ENCODE measurements at places on chromosomes 5 and 9.

DNA sequence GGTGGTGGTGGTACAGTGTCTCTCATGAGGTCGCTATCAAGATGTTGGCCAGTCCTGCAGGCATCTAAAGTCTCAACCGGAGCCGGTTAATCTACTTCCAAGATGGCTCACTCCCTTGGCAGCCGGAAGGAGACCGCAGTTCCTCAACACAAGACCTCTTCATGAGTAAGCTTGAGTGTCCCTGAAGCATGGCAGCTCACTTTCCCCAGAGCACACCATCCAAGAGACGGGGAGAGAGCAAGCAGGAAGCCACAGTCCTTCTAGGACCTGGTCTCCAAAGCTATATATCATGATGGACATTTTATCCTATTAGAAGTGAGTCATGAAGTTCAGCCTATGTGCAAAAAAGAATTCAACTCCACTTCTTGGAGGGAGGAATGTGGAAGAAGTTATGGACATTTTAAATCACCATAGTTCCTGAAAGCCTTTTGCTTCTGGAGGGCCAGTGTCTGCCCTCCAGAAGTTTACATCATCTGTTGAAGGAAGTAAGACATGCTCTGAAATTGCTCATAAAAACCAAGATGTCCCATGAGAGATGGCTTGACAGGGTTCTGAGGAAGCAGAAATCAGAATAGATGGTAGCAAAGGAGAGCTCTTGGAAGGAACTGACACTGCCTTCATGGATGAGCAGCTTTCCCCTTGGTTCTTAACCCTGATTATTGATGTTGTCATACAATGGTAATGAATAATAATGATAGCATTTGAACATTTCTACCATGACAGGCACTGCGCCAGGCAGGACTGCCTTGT, 21.3 kb downstream of the GALNT10 start:
- DNase-seq: no peak

DNA sequence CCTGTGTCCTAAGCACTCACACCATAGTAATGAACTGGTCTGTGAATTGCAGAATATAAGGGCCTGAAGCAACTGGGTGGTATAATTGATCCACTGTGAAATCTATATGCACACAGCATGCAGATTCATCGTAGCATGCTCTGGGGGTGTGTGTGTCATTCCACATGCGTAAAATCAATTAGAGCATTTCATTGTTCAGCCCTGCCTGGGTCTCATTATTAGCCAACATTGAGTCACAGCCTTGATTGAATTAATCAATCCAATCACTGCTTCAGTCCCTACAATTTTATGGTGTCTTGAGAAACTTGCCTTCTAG, 248.0 kb downstream of the ADAMTSL1 start:
- DNase-seq: no peak

GRCh38 chr9:134545543-134546245, 95.9 kb upstream of the COL5A1 start:
- no peak for DNase-seq

DNA sequence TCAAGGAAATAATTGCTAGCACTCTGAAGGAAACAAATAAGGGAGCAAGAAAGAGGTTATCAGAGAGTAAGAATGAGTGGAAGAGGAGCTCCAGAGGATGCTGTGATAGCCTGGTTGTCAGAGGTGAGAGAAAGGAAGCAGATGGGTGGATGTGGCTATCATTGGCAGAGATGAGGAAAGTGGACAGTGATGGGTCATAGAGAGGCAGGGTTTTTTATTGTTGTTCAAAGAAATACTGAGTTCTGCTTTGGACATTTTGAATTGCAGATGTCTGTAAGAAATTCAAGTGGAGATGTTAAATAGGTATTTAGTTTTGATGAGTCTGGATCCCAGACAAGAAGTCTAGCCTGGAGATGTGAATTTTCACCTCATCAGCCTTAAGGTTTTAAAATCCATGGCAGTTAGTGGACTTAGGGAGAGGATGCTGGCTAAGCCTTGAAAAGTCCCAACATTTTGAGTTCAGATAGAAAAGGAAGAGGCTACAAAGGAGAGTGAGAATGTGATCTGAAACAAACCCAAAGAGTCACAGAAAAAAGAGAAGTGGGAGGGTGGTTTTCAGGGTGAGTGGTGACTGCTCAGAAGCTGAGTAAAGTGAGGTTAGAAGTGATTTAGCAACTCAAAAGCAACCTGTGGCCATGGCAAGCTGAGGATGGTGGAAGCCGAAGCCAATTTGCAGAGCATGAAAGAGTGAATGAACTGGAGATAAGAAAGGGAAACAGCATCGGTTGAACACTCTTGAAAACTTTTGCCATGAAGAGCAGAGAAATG, 50.4 kb downstream of the PPIC start:
- DNase-seq: no peak

DNA sequence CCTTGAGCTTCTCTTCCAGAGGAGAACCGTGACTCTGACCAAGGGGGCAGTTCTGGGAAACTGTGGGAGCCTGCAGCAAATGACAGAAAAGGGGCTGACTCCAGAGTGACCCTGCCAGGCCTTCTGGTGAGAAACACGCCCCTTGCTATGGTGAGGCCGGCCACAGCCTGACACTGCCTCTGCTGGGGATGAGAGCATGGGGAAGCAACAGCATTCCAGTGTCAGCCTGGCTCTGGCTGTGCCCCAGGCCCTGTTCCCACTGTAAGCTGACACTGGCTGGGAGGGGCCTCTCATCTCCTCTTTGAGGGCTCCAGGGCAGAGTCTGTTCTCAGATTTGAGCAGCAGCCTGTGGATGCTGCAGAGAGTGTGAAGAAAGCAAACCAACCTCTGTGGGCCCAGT, 180.0 kb upstream of the IL12B start:
- DNase-seq: peak; percentile 11

DNA sequence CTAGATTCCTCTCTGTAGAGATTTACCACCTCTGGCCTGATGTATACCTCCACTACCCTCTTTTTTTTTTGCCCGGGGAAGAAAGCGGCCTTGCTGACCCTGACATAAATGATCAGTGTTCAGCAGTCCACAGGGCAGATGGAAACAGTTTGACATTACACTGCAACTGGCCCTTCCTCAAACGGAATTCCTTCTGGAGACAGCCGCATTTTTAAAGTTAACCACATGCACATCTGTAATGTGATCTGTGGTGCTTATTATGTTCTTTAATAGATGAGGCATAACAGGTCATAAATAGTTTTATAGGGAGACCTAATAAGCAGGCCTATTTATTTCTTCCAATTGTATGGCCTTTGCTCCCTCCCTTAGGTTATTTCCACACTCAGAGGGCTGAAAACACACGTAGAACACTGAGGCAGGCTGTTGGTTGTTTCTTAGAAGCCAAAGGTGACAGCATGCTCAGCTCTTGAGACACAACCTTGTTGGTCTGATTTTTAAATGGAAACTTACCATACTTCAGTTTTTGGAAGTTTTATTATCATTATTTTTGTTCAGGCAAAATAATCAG, 84.0 kb upstream of the APC start:
- no peak for DNase-seq

DNA sequence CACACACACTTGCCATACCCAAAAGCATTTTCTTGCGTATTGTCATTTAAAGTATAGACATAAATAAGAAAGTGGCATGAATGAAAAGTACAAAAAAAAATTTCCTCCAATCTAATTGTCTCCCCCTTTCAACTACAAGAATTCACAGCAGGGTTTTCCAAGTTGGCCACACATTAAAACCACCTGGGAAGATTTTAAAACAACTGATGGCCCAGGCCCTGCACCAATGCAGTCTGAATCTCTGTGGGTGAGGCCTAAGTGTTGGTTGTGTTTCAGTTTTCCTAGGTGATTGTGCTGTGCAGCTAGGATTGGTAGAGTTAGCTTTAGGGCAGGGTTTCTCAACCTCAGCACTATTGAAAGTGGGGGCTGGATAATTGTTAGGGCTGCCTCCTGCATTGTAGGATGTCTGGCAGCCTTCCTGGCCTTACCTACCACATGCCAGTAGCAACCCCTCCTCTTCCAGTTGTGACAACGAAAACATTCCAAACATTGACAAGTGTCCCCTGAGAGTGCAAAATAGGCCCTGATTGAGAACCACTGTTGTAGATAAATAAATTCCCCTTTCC, 337.1 kb downstream of the KIAA0825 start:
- no peak for DNase-seq

DNA sequence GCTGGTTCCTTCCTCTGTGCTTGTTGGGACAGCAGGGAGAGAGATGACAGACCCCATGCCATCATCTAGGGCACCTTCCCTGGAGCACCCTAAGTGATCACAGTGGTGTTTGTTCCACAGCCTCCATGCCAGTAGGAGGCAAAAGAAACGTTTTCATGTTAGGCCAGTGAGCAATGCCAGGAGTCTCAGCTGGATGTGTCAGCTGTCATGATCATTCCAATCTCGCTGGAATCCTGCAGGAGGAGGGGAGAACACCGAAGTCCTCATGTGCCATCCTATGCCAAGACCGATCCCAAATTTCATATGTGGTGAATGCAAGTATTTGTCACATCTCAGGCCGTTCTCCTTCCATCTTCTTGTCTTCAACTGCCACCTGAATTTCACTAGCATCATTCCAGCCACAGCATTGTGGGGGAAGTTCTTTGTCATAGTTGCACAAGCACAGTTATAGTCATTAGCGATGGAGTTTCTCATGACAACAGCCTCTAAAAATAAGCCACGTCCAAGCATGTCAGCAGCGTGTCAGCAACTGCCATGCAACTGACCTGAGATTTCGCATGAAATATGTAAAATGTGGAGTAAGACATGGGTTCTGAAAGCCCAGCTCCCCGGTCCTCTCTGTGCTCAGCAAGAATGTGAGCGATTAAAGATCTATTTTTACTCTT, 97.2 kb upstream of the DNAH5 start:
- no peak for DNase-seq

DNA sequence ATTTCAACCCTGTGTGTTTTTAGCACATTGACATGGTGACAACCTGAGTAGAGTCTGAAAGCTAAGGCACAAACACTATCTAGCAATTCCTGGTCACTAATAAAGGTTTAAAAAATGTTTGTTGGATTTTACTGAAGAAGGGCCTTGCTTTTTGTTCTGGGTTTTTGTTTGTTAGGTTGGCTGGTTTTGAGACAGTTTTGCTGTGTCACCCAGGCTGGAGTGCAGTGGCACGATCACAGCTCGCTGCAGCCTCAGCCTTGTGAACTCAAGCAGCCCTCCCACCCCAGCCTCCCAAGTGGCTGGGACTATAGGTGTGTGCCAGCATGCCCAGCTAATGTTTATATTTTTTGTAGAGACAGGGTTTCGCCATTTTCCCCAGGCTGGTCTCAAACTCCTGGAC, 39.0 kb downstream of the PRKACG start:
- DNase-seq: no peak

GRCh38 chr5:129747572-129748407, at the start of gene MINAR2:
MINAR2 (plus strand) TSS chr5:129748094; CDS start chr5:129748191, 97 bp downstream.
- no peak for DNase-seq

GRCh38 chr9:104992659-104993058, 64.7 kb upstream of the ABCA1 start:
- DNase-seq: no peak

DNA sequence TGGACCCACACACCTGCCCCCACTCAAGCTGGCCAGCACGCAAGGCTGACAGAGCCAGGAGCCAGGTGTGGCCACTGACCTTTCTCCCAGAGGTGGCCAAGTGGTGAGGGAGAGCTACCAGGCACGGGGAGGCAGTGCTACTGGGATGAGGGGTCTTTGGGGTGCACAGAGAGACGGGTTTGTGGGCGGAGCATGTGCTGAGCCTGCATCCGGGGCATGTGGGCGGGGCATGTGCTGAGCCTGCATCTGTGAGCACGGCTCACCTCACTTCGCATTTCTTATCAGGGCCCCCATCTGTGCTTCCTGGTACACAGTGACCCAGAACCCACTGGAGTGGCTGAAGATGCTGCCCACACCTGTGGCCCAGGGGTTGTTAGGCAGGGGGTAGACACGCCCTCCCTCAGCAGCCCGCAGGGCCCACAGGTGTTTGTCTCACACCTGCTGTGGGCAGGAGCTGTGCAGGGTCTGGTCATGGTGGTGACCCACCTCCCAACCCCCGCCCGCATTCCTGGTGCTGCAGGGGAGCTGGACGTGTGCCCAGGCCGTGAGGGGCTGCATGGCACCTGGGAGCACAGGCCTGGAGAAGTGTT, 21.5 kb downstream of the CCDC187 start:
- DNase-seq: no peak

DNA sequence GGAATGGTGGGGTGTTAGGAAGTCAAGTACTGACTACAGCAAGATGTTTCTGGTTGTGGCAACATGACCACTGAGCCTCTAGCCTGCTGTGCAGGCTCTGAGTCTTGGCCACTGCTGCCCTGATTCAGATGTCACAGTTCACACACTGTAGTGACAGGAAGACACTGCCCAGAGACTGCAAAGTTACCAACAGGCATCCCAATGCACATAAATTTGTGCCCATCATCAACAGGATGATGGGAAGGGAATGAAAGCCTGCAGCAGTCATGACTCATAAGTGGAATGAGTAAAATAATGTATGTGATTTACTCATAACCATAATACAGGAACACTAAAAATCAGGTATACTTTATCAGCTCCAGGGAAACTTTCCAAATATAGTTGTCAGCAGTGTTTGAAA, 251.6 kb upstream of the HAPLN1 start:
- DNase-seq: no peak

Data from NCI-H526 (cell line).